Right renal pelvis (tissue), 4 donors: ENCODE measurements at places on chromosomes 2 and 18.
A peak's percentile ranks its signal among the peaks of the same experiment; 100 is the strongest.

DNA sequence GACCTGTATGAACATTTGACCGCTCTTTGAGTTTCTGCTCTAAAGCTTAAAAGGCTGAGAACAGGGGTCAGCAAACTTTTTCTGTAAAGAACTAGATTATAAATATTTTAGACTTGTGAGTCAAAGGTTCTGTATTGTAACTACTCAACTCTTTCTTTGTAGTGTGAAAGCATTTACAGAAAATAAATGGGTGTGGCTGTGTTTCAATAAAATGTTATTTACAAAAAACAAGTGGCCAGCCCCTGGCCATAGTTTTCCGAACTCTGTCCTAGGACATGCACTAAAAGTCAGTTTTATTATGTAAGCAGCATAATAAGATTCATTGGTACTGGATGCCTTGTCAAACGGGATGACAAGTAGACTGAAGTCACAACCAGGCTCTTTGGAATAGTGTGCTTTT, 434.9 kb downstream of the ZEB2 start:
- no peak for DNase-seq

DNA sequence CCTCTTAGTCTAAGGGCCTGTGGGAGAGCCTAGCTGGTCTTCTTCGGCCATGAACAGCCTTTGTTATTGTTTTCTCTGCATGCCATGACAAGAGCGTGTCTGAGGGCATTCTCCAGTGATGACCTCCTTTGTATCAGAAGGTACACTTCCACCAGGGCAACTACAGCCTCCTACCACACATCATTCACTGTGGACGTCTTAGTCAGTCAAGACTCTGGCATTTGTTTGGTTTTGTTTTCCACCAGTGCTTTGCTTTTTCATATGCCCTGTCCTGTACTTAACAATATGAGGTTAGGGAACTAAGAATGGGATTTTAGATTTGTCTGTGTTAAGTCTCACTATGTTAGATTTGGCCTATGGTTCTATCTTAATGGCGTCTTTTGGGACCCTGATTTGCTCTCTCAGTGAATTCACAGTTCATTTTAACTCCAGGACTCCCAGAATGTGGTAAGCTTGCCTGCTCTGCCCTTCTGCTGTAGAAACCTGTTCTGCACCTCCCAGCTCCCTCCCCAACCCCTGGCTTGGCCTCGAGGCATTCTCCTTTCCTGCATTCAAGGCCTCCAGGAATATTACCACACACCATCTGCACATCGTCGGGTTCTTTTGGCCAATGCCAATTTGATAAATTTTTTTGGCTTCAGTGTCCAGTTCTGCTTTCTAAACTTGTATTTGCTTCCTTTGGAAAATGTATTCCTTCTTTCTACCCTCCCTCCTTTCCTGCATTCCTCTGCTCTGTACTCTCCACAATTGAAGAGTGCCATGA, 42.8 kb upstream of the IL1R1 start:
- no peak for DNase-seq

- DNase-seq, result no peak
Observed at GRCh38 chr2:197131558-197131855, 179.1 kb downstream of the ANKRD44 start.

DNA sequence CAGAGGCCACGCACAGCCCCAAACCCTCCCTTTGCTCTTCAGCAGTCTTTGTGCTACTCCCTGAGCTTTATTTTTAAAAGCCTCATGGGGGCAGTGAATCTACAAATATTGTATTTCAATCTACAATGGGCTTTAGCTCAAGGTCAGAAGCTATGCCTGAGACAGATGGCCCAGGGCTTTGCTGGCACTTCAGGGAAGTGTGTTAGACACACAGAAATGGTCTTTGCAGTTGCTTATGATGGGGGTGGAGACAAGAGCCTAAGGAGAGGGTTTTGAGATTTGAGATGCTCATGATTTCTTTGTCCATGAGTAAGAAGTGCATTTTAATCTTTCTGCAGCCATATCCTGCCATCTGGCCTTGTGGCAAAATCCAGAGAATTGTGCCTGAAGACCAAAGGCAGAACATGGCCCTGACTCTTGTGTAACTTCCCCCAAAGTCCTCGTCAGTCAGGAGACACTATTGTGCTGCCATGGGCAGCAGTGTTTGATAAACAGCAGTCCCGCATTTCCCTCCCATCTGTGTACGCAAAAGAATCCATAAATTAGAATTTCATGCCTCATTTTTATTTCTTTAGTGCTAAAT, 92.6 kb downstream of the VAPA start:
- no peak for DNase-seq

GRCh38 chr18:79983793-79984192, 4.6 kb downstream of the TXNL4A start:
- DNase-seq, result no peak

GRCh38 chr2:240574386-240575100, 6.3 kb downstream of the RNPEPL1 start:
- no peak for DNase-seq

GRCh38 chr18:75802681-75803080, 375.2 kb upstream of the SMIM21 start:
- DNase-seq, result no peak

DNA sequence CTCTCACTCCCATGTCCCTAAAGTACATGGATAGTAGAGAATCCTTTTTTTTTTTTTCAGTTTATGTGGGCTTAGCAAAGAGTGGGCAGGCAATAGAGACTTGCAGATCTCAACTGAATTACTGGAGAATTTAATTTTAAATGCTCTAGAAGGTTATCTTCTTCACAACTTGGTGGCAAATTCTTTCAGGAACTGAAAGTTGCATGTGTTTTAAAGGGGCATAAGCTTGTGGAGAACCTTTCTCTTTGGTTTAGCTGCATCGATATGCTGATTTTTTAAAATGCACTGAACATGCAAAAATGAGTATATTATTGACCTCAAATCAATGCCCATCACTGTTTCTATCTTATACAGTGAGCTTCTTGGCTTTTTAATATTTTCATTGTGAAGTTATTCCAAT, 24.9 kb upstream of the GALNT3 start:
- no peak for DNase-seq

- no peak for DNase-seq
Observed at GRCh38 chr2:230915319-230915718, 9.7 kb downstream of the GPR55 start.

DNA sequence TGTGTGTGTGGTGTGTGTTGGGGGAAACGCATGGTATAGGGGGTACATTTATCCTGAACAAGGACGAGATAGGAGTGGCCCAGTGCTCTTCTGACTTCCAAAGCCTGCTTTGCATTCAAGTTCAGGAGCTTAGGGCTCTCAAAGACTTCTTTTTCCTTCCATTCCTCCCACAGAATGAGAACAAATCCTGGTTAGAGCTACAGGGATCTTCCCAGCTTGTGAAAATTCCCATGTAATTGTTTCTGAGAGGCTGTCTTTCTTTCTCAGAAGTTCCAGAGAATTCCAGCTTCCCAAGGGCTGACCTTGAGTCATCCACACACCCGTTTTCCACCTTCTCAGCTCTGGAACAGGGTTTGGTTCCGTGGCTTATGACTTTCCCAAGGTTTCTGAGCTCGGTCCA, 38.9 kb downstream of the FASTKD2 start:
- DNase-seq, result no peak

- no peak for DNase-seq
Observed at GRCh38 chr2:172582656-172583055, 26.8 kb downstream of the PDK1 start.

DNA sequence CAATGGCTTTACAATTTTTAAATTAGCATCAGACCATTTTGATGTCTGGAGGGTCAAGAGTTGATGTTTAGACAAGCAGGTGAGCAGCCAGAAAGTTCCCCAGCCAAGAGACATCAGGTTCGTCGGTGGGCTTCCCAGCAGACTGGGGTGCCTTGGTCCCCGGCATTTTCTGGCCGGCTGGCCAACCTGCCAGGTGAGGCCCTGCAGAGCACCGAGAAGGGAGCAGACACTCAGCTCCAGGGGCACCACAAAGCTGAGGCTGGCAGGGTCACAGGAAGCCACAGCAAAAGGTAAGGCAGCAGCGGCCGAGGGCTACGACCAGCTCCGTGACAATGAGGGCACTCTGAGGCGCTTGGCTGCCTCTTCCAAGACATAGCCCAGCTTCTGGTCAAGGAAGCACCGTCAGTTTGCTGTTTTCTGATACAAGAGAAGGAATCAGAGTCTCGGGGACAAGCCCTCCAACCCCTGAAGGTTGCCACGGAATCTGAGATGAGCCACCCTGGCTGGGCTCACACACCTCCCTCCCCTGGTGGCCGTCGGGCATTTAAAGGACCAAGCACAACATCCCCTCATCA, 229.0 kb downstream of the MGAT5 start:
- DNase-seq, result no peak

- no peak for DNase-seq
Observed at GRCh38 chr2:113905886-113906285, 16.0 kb downstream of the ACTR3 start.

GRCh38 chr2:85672456-85672855, 4.5 kb upstream of the SFTPB start:
- no peak for DNase-seq

DNA sequence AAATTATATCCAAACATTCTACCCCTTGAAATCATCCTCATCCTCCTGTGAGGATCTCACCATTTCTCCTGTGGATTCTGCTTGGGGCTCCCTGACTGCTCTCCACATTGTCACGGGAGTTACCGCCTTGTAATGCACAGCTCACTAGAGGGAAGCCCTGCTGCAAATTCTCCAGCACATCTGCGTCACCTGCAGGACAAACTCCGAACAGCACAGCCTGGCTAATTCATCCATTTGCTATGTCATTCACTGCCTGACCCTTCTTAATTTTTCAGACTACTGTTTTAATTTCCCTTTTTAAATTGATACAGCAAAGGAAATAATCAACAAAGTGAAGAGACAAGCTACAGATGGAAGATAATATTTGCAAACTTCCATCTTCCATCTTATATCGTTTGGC, 627.4 kb downstream of the FBXO15 start:
- no peak for DNase-seq

DNA sequence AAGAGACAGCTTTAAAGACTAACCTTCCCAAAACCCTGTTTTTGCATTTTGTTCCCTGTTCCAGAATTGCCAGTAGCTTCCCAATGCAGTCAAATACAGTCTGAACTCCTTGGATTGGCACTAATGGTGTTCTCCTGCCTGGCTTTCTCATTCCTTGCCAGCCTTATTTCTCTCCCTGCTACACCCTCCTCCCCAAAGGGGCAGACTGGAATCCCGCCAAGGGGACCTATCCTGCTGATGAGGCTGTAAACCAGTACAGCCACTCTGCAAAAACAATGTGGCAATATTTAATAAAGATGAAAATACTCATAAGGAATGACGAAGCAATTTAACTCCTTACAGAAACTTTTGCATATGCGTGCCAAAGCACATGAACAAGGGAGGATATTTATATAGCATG, 4.5 kb upstream of the SLC4A5 start:
- no peak for DNase-seq

GRCh38 chr2:650343-651310, 26.6 kb downstream of the TMEM18 start:
- DNase-seq, result no peak

GRCh38 chr2:7838669-7839068, 843.2 kb upstream of the ID2 start:
- DNase-seq, result no peak

GRCh38 chr2:127465258-127465657, 47.0 kb downstream of the PROC start:
- DNase-seq, result no peak

- DNase-seq, result no peak
Observed at GRCh38 chr2:144472911-144473310, 47.0 kb downstream of the ZEB2 start.

GRCh38 chr2:20439503-20439902, 7.4 kb upstream of the RHOB start:
- no peak for DNase-seq

- peak; percentile 22 for DNase-seq
Observed at GRCh38 chr2:233938676-233939370, 21.6 kb downstream of the TRPM8 start.

- DNase-seq, result no peak
Observed at GRCh38 chr2:172976816-172977215, 98.8 kb upstream of the MAP3K20 start.

GRCh38 chr2:156385242-156385641, 50.9 kb upstream of the GPD2 start:
- DNase-seq, result no peak

DNA sequence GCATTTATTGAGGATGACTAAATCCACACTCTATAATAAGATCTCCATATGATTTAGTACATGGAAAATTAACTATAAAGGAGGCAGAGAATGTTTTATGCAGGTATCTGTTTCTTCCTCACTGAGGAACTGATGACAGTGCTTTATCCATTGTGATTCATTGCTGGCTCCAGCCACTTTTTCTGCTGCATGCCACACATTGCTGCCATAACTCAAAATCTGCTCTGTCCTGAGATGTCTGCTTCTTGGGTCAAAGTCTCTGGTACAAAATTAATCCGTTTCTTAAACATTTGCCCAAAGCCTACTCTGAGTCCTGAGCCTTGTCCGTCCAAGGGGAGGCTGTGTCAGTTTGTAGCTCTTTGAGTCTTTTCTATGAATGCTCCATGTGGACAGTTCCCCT, 15.5 kb upstream of the ARHGAP28 start:
- DNase-seq, result no peak

DNA sequence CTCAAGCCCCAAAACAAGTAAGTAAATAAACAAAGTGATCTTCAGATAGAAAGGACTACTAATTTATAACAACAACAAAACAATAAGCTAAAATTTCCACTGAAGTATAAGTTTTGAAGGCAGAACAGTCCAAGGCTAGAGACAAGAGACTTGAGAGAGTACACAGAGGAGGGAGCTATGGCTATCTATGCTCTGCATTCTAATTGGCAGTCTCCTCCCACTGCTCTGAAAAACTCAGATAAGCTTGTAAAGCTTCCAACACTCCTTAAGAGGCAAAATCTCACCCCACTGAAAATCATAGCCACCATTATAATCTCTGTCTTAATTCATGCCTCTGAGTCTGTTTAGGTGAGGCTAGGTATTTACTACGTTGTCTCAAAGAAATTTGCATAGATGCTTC, 714.6 kb upstream of the LRATD1 start:
- DNase-seq, result no peak

- no peak for DNase-seq
Observed at GRCh38 chr2:34848691-34849090, 1249.6 kb upstream of the FAM98A start.

GRCh38 chr18:72468021-72468710, 76.0 kb downstream of the CBLN2 start:
- DNase-seq, result no peak

DNA sequence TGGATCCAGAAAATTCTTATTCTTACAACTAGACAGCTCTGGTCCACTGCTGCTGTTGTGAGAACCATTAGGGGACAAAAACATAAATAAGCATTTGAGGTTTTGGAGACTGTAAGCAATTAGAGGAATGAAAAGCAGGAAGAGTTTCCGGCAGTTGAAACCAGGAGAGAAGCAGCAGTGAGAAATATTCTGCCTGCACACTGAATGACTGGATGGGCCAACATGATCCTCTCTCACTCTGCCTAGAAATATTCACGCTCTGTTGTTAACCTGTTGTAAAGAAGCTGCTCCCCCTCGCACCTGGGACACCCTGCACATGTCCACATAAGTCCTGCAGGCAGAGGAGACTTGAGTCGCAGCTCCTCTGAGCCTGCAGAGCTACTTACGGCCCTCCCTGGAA, 60.4 kb upstream of the RNF152 start:
- no peak for DNase-seq

GRCh38 chr2:174395284-174395968, at the start of gene SCRN3:
Gene SCRN3, plus strand, starts transcription at chr2:174395730. Its CDS starts 2,554 bp downstream, at chr2:174398284.
- peak; percentile 85 for DNase-seq

- DNase-seq, result no peak
Observed at GRCh38 chr18:23012249-23012648, 79.1 kb downstream of the RBBP8 start.

- no peak for DNase-seq
Observed at GRCh38 chr18:63147973-63148372, 171.6 kb downstream of the BCL2 start.
